ENCODE measurements at places on chromosomes 2 and 18.

- no peak for DNase-seq
These were observed 24.7 kb downstream of the MYCN start for GRCh38 chr2:15964936-15965563.

DNA sequence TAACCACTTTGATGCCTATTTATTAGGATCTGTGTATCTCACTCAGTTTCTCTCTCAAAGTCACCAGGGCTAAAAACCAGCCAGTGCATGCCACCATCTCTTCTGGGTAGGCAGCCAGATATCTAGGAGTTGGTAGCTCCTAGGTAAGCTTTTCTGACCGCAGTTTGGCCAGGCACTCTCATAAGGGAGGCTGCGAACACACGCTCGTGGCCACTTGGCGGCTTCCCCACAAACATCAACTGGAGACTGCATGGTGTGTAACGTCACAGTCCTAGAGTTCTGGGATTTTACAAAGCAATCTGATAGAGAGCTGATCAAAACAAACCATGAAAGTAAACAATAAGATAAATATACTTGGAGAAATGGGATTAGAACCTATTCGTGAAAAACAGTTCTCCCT lies 424.3 kb upstream of the ACVR2A start:
- DNase-seq = no peak

DNA sequence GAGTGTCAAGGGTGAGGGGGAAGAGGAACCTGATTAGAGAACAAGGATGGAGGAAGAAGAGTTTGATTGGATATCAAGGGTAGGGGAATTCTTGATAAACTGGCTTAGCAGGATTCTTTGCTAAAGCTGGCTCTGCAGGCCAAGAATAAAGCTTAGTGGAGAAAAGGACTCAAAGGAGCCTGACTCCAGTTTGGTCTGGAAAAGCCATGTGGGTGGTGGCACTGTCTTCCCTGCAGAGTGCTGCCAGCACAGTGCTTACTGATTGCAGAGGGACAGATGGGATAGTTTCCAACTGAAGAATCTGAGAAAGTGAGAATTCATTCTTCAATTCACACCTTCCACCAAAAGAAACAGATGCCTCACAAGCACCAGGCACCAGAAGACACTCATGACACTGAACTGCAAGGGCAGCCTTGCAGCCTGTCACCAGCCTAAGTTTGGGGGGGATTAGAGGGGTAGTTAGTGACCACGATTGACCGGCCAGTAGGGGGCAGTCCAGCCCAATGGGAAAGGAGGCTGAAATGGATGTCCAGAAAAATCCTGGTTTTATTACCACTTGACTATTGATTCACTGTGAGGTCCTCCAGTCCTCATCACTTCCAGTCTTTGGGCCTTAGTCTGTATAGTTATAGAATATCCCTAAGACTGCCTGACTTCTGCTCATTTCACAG lies 334.5 kb downstream of the SMAD2 start:
- DNase-seq = no peak

DNA sequence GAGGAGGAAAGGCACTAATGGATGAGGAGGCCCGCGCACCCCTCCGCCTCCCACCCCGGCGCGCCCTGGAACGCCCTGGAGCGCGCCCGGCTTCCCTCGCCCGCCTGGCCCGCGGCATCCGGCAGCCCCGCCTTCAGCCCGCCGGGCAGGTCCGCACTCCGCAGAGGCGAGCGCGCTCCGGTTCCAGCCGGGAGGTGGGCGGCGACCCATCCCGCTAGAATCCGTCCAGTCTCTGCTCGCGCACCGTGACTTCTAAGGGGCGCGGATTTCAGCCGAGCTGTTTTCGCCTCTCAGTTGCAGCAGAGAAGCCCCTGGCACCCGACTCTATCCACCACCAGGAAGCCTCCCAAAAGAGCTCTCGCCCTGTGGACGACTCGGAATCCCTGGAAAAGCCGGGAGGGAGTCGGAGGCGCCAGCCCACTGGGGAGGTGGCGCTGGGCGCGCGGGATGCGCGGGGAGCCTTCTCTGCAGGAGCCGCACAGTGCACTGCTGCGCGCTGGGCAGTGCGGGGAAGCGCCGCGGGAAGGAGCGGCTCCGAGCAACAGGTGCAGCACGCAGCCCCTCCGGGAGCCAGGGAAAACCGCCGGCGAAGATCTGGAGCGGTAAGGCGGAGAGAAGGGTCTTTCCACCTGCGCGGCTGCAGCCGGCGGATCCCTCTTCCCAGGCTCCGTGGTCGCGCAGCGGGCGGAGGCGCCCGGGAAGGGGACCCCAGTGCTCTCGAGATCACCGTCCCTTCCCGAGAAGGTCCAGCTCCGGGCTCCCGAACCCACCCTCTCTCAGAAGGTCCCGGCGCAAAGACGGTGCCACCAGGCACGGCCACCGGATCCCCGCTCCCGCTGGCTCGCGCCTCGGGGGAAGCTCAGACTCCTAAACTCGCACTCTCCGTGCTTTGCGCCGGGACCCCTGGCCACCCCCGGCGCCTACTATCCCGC lies at the start of gene GALR1:
Gene GALR1 (plus strand): TSS at position 280 of the 932 bp plus-strand sequence. CDS start 701 bp downstream, outside the sequence.
- DNase-seq = no peak

DNA sequence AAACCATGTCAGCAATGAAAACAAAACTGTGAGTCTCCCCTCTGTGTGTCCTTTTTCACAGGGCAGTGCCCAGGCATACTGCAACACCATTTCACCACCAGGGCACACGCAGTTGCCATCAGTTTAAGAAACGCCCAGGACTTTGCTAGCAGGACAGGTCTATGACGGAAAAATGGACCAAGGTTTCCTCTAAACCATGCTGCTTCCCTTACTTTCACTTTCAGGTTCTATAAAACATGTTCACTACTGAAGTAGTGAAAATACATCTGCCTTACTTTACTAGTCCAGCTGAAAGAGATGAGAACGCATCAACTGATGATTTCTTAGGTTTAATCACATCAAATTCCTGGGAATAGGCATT lies 110.5 kb downstream of the TCF4 start:
- DNase-seq = no peak

- no peak for DNase-seq
These were observed 10.0 kb downstream of the MRPL33 start for GRCh38 chr2:27781496-27781895.

DNA sequence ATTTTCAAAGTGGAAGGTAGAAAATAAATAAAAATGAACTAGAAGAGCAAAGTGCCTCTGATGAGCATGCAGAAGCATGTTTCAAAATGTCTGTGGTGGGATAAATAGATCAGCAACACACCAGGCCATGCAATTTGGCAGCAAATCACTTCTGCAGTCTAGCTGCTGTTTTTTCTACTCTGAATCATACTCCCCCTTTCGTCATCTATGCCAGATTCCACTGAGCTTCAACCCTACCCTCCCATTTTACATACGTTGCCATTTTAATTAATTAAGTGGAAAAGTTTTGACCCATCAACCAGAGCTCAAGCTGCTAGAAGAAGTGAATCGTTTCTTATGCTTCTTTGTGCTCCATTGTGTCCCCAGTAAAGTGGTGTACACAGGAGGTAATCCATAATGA lies 79.3 kb downstream of the NRXN1 start:
- no peak for DNase-seq

- DNase-seq = peak; percentile 37
These were observed 27.5 kb downstream of the RAMP1 start for GRCh38 chr2:237886685-237887481.

- DNase-seq = no peak
These were observed 68.3 kb upstream of the LRP1B start for GRCh38 chr2:142199073-142199472.

- no peak for DNase-seq
These were observed 158.2 kb downstream of the L3MBTL4 start for GRCh38 chr18:6256521-6256920.

DNA sequence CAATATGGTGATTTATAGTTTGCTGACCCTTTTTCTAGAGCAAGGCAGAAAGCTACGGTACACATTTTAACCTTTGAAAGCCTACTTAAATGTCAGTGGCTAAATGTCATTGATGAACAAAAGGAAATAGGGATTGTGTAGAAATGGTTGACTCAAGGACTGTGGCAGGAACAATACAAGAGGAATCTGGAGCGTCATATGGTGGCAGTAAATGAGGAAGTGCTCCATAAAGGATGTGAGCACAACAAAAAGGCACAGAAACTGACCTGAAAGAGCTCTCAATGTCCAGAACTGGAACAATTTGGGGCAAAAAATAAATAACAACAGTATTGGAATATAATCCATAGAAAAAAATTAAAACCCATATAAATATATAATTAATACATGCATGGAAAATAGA lies 443.9 kb upstream of the VRK2 start:
- no peak for DNase-seq

GRCh38 chr2:8487461-8487932 lies 194.4 kb upstream of the ID2 start:
- DNase-seq = no peak

GRCh38 chr2:221350616-221351015 lies 221.5 kb downstream of the EPHA4 start:
- DNase-seq = no peak

GRCh38 chr2:158573739-158574138 lies 117.0 kb downstream of the PKP4 start:
- no peak for DNase-seq

DNA sequence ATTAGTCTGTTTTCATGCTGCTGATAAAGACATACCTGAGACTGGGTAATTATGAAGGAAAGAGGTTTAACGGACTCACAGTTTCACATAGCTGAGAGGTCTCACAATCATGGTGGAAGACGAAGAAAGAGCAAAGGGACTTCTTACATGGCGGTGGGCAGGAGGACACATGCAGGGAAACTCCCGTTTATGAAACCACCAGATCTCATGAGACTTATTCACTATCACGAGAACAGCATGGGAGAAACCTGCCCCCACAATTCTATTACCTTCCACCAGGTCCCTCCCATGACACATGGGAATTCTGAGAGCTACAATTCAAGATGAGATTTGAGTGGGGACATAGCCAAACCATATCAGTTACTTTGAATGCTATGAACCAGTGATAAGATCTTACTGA lies 44.1 kb downstream of the SCTR start:
- DNase-seq = no peak

GRCh38 chr2:119025013-119025412 lies 83.0 kb downstream of the MARCO start:
- DNase-seq = no peak

GRCh38 chr2:20422402-20423271 lies 24.2 kb upstream of the RHOB start:
- DNase-seq = no peak

GRCh38 chr2:110993557-110994231 lies 127.0 kb upstream of the BCL2L11 start:
- peak; percentile 64 for DNase-seq

DNA sequence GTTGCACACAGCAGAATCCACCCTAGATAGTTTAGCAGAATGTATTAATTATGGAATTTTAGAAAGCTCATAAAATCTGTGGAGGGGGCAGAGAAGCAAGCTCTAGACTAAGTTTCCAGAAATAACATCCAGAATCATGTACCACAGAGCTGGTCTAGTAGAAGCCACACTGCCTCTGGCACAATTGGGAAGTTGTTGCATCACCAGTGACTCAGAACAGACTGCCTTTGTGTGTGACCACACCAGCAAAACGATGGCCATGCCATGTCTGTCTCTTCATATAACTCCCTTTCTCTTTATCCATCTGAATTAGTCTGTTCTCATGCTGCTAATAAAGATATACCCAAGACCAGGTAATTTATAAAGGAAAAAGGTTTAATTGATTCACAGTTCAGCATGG lies 158.9 kb downstream of the CCDC148 start:
- DNase-seq = no peak

DNA sequence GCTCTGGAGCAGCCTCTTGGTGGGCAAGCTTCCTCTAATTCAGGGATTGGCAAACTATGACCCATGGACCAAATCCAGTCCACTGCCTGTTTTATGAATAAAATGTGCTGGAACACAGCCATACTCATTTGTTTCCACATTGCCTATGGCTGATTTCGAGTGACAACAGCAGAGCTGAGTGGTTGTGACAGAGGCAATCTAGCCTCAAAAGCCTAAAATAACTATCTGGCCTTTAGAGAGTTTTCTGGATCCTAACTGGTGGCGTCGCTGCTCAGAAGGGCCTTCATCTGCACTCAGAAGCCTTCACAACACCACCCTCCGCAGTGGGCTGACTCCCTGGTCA lies 147.1 kb downstream of the CCBE1 start:
- no peak for DNase-seq

- DNase-seq = no peak
These were observed 1456.1 kb upstream of the ACVR2A start for GRCh38 chr2:146388757-146389156.

DNA sequence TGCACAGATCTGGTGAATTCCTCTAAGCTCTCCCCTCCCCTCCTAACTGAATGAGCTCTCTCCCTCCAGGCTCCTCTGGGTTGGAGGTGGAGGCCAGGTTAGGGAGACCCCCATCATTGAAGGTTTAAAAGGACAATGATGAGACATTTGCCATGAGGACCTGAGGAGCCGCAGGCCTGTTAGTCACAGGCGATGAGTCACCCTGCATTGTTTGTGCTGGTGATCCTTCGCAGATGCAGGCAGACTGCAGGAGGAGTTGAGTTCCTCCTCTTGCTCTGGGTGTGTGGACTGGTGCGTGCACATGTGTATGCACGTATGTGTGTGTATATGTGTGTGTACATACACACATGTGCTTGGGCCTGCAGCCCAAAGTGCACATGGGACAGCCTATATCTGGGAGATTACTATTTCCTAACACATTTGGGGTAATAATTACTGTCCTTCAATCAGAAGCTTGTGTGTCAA lies 42.0 kb downstream of the MCFD2 start:
- DNase-seq = no peak

DNA sequence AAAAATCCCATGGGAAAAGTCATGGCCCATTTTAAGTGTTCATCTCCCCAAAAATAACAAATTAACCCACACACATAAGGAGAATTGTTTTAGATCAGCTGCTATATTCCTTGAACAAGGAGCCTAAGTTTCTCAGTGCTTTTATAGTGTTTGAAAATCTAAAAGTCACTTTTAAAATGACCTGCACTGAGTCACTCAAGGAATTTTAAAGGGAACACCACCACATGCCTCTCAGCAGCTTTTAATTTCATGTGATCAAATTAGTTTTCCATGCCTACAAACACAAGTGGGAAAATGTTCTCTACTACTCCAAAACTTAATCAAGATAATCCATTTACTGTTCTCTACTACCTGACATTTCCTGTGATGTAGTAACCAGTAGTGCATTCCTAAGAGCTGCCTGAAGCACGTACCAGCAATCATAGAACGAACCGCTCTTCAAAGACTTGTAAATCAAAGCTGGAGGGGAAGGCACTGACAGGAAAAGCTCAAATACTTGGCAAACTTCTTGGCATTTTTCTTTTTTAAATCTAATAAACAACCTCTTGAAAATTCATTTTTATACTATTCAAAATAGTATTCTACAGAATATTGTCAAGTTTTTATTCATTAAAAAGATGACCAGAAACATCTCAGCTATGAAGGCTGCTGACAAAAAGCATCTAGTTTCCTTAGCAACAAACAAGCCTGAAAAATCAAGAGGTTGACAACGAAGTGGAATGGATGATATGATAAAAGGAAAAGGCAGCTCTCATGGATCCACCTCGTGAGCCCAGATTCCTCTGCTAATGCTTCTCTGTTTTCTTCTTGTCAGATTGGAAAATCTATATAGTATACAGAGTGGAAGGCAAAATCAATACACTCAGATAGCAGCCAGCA lies 37.2 kb downstream of the LRPPRC start:
- DNase-seq = no peak
